ENCODE measurements at places on chromosomes 12 and 14.

- no peak for DNase-seq
Measured at GRCh38 chr12:27456618-27457017, 10.1 kb downstream of the SMCO2 start.

DNA sequence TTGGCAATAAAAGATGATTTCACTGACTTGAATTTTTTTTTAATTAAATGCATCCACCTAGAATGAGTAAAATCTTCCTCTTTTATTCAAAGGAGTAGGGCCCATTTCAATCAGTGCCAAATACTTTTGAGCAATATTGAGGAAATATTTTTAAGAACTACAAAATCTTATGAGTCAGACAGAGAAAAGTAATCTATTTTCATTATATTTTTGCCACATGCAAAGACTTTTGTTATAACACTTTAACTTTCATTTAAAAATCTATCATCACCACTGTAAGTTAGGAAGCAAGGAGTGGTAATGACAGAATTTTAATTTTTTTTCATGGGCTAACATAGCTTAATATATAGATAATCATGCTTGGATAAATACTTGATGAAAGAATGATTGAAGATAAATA, 345.2 kb upstream of the KITLG start:
- no peak for DNase-seq

GRCh38 chr14:52950898-52951680, at the start of gene FERMT2:
Gene FERMT2, minus strand, starts transcription at chr14:52951050. Its CDS starts 482 bp downstream, at chr14:52950568.
- peak; percentile 96 for DNase-seq

GRCh38 chr12:89134213-89134770, 218.0 kb downstream of the DUSP6 start:
- no peak for DNase-seq

- DNase-seq: no peak
Measured at GRCh38 chr14:72519543-72519942, 374.4 kb downstream of the DPF3 start.

- no peak for DNase-seq
Measured at GRCh38 chr12:8887285-8887715, 27.0 kb upstream of the PHC1 start.

GRCh38 chr14:63453443-63453936, 89.7 kb downstream of the PPP2R5E start:
- DNase-seq: no peak

DNA sequence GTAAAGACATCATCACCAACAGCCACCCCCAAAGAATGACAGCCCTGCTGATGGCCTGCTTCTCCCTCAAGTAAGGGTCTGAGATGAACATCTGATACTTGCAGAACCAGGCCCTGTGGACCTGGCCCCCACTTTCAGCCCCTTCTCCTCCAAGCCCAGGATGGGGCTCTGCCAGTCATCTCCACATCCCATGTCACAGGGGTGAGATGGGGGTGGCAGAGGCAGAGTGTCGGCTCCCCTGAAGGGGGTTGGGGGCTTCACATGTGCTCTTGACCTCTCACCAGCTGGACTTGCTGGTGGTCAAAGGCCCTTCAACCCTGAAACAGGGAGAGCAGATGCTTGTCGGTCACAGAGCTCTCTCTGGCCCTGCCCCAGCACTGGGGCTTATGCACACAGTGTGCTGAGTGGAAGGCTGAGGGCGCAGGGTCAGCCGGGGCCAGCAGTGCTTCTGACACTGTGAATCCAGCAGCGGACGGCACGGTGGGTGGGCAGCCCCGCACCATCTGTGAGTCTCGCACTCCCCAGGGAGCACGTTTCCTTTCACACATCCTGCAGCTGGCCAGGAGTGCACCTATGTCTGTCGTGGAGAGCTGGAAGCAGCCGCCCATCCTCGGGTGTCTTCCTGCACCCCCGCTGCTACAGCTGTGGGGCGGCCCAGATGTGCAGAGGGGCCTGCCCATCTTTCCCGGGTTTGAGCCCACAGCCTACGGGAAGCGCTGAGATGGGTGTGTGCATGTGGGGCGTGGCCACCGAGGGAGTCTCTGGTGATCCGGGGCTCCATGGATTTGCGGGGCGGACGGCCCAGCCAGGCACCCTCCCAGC, 94.3 kb downstream of the ADGRD1 start:
- DNase-seq: no peak

GRCh38 chr12:117674313-117674712, 294.5 kb downstream of the KSR2 start:
- no peak for DNase-seq

DNA sequence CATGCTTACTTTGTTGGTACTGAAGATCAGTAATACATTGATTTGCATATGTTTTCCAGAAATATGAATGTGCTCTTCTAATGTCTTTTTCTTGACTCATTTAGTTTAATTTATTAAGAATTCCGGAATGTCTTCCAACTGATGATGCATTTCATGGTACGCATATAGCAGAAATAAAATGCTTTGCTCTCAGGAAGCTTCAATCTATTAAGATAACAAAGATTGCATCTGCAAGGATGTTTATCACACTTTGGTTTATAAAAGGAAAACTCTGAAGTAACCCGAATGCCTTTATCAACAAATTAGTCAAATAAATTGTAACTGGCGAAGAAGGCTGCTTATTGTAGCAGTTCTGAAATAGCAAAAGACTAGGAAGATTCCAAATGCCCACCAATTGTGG, 166.4 kb upstream of the LMNTD1 start:
- no peak for DNase-seq

DNA sequence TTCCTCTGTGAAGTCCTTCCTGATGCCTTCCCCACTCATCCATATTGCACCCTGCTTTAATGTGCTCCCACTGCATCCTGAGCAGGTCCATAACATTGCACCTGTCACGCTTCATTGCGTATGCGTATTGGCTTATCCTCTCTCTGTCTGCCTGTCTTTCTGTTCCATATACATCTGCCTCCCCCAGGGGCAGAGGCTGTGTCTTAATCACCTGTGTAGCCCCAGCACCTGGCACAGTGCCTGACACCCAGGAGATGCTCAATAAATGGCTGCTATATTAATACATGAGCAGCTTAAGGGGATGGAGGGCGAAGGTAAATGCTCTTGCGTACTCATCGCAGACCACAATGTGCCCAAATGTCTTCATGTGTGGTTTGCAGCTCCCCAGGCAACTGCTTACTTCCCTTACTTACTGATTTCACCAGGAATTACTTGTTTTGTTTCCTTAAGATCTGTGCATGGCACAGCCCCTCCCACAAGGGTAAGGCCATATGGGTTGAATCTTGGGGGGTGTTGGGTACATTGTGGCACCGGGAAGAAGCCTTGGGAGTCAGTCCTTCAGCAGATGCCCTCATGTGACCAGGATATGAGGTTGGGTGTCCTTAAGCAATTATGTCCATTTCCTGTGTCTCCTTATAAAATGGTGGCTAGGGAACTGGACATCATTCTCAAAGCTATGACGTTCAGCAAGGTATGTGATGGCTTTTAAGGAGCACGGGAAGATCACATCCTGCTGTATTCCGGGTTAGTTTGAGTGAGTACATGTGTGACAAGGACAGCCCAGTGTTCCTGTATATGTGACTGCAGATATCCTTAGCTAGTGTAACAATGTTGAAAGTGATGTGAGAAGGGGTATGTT, 848 bp upstream of the CPNE6 start:
- no peak for DNase-seq

- DNase-seq: no peak
Measured at GRCh38 chr12:27922531-27923139, 49.9 kb downstream of the PTHLH start.

DNA sequence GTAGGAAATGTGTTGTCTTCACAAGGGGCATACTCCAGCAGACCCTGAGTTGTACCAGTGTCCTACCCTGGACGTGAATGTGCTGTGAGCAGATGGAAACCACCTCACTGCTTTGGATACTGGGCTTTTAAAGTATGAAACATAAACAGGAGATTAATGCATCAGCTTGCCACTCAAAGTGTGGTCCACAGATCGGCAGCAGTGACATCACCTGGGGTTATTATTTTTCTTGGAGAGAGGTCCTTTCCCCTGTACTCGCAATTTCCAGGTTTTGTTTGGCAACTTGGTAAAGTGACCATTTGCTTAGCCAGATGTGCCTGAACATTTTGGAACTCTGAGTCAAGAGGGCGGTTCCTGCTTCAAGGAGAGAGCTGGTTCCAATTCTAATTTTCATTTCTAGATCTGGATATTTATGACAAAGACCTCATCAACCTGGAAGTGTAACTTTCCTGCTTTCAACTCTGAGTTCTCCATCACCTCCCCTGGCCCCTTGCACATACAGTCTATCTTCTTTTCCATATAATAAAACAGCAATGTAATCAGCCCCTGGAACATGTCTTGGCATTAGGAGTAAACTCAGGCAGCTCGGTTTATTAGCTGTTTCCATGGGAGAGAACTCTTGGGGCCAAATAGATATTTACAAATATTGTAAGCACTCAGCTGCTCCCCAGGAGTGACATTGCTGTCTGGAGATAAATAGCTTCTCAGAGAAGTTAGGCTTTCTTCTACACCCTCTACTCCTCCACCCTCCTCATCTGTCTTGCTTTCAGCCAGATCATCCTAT, 237.0 kb upstream of the TBX3 start:
- no peak for DNase-seq

DNA sequence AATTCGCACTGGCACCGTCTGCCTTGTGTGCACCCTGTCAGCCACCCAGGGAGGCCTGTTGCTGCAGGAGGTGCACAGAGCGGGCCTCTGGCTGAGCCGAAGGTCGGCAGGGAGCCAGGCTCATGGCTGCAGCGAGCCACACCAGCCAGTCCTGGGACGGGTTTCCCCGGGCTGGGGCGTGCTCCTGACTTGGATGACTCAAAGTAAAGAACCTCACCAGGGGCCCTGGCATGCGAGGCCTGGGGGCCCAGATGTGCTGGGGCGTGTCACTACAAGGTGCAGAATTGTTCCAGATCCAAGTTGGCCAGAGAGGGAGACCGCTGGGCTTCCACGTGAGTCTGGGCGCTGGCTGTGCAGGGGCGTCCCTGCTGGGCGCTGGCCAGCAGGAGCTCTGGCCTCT, 34.5 kb downstream of the FBRSL1 start:
- DNase-seq: no peak

All from chondrocyte (in vitro differentiated cells).